ENCODE measurements at places on chromosomes 12 and 14.

DNA sequence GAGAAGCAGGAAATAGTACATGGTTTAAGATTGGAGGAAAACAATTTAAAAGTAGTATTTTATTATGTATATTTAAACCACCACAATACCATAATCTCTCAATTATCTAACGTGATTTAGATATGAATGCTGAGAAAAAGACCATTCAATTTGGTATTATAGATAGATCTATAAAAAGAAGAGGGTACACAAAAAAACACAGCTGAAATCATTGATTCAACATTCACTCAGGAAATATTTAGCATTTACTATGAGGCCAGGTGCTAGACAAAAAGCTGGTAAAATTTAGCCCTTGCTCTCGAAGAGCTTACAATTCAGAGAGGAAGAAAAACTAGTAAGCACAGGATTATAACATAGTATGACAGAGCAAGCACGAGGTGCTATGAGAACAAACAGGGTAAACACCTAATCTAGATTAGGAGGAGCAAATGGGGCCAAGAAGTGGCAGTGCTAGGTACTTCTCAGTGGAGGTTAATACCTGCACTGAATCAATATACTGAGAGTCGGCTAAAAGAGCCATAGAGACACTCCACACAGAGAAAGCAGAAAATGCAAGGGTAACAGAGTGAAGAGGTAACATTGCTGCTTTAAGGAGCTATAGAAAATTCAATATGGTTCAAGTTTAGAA, 27.6 kb downstream of the TRIP11 start:
- no peak for DNase-seq

- DNase-seq, result no peak
These were observed 2.0 kb downstream of the OS9 start for GRCh38 chr12:57695770-57696432.

GRCh38 chr12:126874427-126875026, 1392.4 kb upstream of the TMEM132C start:
- peak; percentile 82 for DNase-seq

DNA sequence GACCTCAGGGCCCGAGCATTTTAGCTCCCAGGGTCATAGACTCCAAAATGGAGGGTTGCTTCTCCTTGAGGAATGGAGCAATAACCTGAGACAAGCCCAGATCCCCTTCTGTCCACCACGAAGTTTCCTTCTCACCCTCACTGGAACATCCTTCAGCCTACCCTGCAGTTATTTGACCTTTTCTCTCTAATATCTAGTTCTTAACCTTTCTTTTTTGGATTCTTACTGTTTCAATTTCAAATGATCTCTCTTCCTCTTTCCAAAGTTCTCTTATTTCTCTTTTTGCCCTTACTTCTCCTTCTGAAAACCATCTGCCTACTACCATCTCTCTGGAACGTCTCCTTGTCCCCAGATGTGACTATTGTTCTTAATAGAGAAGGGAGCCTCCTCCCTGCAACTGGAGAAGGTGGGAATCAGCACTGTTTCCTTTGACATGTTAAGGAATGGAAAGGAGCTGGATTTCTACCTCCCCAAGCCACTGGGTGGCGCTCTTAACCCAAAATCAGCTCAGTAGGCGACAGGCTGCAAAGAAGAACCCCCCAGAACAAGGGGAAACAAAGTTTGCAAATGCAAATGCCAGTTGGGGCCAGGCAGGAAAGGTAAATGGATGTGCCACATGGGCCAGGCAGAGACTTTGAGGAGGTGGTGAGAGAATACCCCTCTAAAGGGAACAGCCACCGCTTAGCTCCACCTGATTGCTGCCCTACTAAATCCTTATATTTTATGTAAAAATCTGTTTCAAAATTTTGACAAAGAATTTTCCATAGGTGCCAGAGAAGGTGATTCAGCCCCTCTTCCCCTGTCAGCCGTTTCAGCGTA, 22.4 kb upstream of the PDE1B start:
- peak; percentile 68 for DNase-seq

- no peak for DNase-seq
These were observed 114.2 kb downstream of the STXBP6 start for GRCh38 chr14:24935796-24936195.

DNA sequence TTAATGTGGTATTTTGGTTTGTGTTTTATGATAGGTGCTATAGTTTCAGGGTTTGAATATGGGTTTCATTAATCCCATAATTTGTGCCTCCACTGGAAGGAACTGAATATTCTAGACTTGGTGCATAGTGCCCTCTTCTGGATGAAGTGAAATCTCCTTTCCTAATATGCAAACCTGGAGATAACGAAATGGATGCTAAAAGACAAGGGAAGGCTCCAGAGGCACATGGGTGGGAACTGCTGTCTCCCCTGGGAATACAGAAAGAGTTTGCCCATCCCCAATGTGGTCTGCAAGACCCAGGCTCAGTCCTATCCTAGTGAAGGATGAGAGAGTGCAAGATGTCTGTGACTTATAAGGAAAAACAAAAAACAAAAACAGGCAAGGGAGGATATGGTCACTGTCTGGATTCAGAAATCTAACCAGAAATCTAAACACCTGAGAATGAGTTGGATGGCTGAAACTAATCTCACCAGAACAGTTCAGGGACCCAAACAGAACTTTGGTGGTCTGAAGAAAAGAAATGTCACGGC, 142.3 kb upstream of the TMPO start:
- DNase-seq, result peak; percentile 64

- no peak for DNase-seq
These were observed 88.2 kb upstream of the PTGDR start for GRCh38 chr14:52179141-52179790.

GRCh38 chr12:97537501-97537900, 74.9 kb downstream of the RMST start:
- no peak for DNase-seq

DNA sequence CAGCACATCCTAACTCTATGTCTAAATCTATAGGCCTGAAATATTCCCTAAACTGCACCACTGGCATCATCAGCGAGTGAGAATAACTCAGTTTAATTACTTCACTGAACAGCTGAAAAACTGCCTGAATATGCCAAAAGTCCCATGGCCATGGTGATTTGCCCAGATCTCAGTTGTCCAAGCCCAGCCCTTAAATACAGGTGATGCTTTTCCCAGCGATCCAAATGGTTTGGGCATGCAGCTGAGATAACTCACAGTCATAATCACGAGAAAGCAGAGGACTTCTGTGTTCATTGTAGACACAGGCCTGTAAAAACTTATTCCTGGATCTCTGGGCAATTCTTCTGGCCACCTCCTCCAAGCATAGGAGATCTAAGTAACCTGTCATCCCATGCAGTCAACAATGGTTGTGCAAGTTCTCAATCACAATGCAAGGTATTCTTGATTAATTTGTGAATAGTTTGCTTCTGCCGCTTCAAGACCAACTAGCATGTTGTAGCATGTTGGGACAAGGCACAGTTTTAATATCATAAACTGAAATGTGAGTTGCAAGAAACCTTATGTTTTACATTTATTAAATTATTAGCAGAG, 40.5 kb downstream of the DUSP6 start:
- DNase-seq, result no peak

DNA sequence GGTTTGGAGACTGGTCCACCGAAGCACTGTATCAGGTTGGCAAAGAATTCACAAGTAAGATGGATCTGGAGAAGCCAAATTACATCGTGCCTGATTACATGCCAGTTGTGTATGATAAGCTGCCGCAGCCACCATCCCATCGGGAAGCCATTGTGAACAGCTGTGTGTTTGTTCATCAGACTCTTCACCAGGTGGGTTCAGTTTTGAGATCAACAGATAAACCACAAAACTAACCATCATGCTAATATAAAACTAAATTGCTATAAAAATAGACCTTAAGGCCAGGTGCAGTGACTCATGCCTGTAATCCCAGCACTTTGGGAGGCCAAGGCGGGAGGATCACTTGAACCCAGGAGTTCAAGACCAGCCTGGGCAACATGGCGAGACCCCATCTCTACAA, 58.9 kb downstream of the HSP90AA1 start:
- no peak for DNase-seq

- no peak for DNase-seq
These were observed 1.6 kb upstream of the AQP6 start for GRCh38 chr12:49971141-49971540.

DNA sequence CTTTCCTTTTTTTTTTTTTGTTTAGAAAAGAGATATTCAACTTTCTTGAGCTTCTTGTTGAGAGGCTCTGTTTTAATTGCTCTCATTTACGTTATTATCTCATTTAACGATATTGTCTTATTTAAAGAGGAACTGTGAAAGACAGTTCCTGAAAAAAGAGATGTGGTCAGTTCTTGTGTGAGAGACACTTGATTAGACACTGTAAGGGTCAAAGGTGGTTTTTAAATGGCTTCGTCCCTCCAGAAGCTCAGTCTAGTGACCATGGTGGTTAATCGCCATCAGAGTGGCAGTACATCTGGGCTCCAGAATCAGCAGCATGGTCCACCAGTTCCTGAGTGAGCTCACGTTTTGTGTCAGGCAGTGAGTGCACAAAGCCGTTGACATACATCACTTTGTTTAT, 57.9 kb upstream of the KCNA5 start:
- DNase-seq, result no peak

GRCh38 chr14:86129426-86129825, 599.5 kb downstream of the FLRT2 start:
- DNase-seq, result no peak

DNA sequence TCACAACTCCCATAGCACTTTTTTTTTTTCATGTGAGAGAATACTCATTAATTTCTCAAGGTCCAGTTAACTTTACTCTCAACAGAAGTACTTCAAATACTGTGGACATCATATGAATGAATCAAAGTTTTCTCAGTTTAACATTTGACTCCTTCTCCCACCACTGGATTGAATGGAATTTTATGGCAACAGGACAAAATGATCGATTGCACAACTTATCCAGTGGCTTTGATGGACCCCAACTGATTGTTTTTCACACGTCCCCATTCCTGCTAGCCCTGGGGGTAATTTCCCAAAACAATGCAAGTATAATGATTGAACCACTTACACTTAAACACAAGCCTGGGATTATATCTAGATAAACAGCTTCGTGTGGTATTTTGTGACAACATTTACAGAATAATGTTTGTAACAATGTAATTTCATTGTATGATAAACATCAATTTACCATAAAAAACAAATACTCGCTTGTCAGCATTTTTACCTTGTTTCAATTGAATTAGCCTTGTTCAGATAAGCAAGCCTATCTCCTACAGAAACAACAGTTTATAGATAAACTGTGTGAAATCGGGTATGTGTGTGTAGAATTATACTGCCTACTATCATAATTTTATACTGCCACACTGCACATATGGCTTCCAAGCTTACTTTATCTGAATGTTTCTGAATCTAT, 60.9 kb downstream of the SOX5 start:
- no peak for DNase-seq

GRCh38 chr14:64951724-64952123, 9.2 kb upstream of the GPX2 start:
- DNase-seq, result no peak

DNA sequence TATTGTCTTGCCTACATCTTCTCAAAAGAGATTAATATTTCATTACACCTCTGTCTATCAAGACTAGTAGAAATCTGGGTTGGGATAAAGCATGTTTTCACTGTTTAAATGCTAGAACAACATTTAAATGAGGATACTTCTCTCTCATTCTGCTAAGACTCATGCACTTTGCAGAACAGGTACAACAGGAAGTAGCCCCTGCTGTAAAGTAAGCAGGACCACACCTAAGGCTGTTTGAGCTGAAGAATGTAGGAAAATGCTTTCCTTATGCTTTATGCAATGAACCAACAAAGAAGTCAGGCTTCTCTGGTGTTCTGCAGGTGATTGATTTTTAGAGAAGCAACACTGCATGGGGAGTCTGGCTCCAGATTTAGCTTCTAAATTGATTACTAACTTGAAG, 89.4 kb downstream of the PAX9 start:
- no peak for DNase-seq

DNA sequence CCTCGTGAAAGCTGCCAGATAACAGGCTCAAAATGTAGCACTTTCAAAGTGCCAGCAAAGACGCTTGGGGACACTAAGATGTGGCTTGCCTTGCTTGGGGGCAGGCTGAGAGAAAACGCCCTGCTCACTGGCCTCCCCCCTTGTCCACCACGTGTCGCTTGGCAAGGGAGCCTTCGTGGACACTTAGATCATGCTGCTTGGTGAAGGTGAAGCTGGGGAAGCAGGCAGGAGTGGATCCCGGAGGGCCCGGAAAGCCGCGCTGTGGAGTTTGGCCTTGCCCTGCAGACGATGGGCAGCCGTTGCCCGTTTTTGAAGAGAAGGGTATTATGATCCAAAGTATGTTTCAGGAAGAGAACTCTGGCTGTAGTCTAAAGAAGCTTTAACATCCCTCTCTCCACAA, 53.4 kb upstream of the BDKRB2 start:
- DNase-seq, result no peak
